ENCODE measurements at places on chromosomes 7 and 10.
A peak's percentile ranks its signal among the peaks of the same experiment; 100 is the strongest.

- DNase-seq, result peak; percentile 47
These were observed 1.3 kb upstream of the GRK5 start for GRCh38 chr10:119205894-119206602.

DNA sequence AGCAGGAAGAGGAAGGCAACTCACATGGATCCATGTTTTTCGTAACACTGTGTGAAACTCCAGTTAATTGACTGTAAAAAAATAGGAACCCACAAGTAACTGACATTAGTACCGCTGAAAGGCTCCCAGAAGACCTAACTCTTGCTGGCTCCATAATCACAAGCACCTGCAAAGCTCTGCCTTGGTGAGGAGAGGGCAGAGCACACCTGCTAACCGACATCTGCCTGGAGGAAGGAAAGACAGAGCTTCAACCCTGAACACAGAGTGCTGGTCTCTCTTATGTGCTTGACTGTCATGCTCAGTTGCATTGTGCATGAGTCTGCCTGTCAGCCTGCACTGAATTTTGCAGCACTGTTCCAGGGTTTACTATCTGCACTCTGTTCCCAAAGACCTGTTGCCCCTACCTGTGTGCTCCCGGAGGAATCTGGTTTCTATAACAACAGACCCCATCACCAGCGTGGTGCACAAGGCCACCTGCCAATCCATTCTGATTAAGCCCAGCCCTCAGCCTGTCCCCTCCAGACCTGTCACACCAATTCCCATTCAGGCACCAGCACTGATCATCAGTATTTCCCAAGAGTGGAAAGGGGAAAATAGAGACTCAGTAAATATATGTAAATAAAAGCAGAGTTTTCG, 63.1 kb upstream of the ANKRD1 start:
- DNase-seq, result no peak

DNA sequence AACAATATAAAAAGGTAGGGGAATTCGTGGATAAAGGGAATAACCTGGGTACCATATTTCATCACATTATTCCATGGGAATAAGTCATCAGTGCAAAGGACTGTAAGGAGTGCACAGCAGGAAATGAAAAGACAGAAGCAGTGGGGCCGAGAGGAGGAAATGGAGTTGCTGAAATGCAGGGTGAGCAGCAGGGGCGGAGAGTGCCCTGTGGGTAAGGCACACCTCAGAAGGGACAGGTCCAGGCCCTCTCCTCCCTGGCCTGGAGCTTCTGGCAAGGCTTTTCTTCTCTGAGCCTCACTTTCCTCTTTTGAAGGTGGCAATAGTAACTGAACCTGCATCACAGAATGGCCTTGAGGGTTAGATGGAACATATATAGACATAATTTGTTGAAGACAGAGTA, 26.2 kb downstream of the IKZF1 start:
- no peak for DNase-seq

GRCh38 chr10:86348321-86349210, 18.0 kb downstream of the GRID1 start:
- DNase-seq, result no peak

DNA sequence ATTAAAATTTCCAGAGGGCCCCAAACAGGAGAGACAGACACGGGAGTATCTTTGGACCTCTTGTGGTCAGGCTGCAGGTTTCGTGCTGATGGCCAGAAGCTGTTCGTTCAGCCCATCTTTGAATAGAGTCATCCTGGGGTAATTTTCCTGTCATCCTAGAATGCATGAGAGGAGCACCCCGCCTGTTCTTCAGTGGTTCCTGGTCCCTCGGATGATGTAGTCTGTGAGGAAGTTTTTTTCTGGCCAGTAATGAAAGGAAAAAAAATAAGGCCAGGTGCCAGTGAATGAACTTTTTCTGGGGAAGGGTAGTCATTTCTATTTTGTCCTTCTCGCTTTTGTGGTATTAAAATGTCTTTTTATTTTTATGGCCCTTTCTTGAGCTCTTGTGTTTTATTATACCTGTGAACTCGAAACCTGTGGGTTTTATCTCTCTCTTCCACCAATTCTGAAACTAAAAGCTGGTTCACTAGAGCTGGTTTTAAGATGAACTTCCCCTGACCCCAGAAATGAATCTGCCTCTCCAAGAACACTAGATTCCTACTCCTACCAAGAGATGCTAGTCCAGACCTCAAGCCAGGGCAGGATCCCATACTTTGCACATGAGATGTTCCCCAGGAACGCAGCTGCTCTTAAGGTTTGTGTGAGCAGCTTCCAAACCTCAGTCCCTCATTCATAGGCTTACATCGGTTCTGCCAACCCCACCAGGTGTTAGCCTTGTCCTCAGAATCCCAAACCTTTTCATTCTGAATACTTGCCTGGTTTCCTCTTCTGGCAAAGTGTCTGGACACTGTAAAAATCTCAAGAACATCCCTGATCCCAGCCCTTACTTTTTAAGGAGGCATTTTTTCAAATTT, 15.4 kb upstream of the MEST start:
- DNase-seq, result peak; percentile 28

DNA sequence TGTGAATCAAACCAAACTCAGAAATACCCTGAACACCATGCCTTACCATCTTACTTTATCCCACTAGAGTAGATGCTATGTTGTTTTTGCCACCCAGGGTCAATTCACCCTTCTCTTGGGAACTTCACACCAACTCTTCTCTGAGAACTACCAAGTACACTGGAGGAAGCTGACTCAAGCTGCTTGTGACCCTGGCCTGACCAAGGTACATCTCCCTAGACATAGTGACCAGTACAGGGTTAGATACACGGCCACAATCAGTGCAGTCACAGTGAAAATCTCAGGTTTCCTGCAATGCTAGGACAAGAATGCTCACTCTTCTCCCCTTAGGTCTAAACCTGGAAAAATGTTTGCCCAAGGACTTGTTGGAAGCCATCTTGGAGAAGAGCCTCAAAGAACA, 31.8 kb downstream of the EZH2 start:
- no peak for DNase-seq

GRCh38 chr10:118844731-118845521, 90.2 kb upstream of the CACUL1 start:
- no peak for DNase-seq

- no peak for DNase-seq
These were observed 185.1 kb upstream of the NOBOX start for GRCh38 chr7:144588559-144589051.

GRCh38 chr10:70592746-70593512, 9.6 kb downstream of the PRF1 start:
- DNase-seq, result no peak

DNA sequence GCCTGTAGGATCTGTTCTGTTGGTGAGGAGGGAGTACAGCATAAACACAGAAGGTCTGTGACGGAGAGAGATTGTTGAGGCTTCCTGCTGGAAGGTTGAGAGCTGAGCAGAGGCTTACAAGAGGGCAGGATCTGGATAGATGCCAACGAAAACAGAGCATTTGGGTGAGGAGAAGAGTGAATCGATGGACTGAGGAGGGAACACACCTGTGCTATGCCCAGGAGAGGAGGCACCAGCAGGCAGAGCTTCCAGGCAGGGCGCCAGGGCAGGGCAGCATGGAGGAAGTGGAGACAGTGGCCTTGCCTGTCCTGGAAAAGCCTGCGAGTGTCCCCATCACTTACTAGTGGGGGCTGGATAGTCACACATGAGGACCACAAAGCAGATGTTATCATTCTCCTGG, 282.9 kb downstream of the PAXIP1 start:
- no peak for DNase-seq

DNA sequence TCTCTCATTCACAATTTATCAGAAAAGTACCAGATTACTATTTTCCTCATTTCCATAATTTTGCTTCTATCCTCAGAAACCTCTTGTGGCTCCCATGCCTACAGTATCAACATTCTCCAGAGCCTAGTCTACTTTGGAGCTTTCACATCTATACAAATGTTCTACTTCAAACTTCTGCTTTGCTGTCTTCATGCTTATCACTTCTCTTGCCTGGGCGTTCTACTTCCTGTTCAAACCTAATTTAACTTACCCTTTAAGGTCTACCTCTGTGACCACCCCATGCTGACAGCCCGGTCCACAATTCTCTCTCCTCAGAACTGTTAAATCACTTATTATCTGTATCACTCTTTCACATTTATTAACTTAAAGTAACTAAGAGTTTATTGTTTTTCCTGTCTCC, 6.1 kb upstream of the PTPN12 start:
- no peak for DNase-seq

- no peak for DNase-seq
These were observed 25.8 kb downstream of the WBP1L start for GRCh38 chr10:102769375-102770107.

DNA sequence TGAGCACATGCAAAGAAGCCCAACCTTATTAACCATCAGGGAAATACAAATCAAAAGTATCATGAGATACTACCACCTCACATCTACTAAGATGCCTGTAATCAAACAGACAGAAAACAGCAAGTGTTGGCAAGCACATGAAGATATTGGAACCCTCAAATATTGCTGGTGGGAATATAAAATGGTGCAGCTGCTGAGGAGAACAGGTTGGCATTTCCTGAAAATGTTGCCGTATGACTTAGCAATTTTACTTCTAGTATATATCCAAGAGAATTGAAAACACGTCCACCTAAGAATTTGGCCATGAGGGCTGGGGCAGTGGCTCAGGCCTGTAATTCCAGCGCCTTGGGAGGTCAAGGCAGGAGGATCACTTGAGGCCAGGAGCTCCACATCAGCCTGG, 39.4 kb upstream of the TNRC18 start:
- DNase-seq, result no peak

DNA sequence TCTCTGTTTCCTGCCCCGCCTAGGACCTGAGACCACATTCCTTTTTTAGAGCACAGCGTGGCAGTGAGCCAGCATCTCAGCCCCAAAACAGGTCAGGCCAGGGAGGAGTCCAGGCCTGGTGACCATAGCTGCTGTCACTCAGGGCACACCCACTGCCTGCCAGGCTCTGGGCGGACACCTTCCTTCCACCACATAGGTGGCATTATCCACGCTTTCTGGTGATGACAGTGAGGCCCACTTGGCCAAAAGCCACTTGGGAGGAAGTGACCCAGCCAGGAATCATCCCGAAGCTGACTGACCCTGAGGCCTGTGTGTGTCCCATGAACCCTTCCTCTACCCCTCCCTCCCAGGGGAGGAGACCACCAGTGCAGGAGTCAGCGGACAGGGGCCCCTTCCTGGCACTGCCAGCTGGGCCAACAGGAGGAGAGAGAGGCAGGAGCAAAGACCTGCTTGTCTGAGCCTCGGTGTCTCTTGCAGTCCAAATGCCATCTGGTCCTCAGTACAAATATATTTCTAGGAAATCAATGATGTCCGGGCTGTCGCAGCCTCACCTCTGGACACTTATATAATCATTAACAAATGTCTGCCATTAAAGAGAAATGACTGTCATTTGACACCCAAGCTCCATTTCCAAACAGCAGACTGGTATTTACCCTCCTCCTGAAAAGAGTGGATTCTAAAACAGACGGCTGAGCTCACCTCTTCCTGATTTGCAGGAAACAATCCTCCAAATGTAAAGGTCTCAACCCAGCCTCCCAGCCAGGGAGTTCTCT, 63.0 kb downstream of the ABRAXAS2 start:
- DNase-seq, result no peak

GRCh38 chr7:84950836-84951235, 236.0 kb downstream of the SEMA3D start:
- no peak for DNase-seq

GRCh38 chr10:98323221-98324164, 55.5 kb upstream of the LOXL4 start:
- DNase-seq, result peak; percentile 95

- DNase-seq, result peak; percentile 66
These were observed 22.6 kb upstream of the DLG5 start for GRCh38 chr10:77949167-77949566.

GRCh38 chr7:101618916-101619315, 10.2 kb downstream of the MYL10 start:
- peak; percentile 58 for DNase-seq
